ENCODE measurements at places on chromosomes 2 and 18. TPM values are rescaled to one million over a fixed set of nuclear protein-coding genes. Genes with fewer than 3 reads are reported as not detected.

Gene CNRIP1
- 44.9 TPM for total RNA-seq

DNA sequence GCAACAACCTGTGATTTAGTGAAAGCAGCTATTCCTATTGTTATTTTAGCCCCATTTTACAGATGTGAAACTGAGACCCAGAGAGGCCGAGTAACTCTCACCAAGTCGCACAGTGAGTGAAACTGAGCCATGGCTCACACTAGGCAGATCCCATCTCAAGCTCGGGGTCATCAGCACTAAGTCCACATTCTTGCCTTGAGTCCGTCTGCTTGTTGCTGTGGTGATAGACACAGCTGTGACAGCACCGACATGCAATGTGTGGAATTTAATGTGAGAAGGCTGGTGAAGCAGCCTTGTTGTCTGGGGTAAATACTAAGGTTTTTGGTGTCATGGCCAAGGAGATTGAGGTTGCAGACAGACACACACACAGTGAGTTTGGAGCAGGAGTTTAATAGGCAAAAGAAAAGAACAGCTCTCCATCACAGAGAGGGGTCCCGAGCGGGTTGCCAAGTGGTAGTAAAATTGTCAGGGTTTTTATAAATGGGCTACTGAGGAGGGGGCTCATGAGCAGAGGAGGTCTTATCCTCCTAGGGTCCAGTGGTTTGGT, 40.2 kb upstream of the GMCL1 start:
- no peak for DNase-seq

Gene NTSR2
- total RNA-seq, result not detected

GRCh38 chr18:58174285-58174684, 130.3 kb downstream of the NEDD4L start:
- DNase-seq, result no peak

GRCh38 chr2:198309673-198310280, 505.4 kb downstream of the PLCL1 start:
- peak; percentile 45 for DNase-seq

DNA sequence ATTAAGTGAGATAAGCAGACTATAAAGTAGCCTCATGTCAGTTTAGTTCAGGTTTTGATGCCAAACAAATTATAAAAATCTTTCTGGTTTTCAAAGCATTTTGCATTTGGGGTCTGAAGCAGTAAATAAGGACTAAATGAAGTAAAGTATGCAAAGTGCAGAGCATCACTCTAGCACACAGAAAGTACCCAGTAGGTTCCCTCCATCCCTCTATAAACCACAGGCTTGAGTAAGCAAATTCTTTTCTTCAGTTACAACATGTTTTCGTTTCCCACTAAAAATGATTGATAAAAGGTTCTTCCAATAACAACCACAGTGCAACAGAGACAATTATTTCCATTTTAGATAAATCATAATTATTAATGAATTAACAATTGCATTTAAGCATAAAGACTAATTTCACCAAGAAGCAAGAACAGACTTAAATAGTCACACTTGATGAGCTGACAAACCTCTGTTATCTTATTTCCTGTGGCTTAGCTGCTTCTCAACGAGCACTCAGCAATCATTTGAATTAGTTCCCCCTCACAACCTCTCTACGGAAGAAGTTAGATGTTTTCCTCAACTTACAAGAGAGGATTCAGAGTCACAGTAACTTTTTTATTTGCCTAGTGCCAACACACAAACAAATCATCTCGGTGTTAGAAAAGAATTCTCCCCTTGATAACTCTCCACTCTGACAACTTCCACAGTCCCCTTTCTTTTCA, 249.8 kb downstream of the NBAS start:
- no peak for DNase-seq

- peak; percentile 62 for DNase-seq
Measured at GRCh38 chr2:98908931-98909316, 27.1 kb downstream of the CRACDL start.

GRCh38 chr2:220913384-220913783, 658.7 kb downstream of the EPHA4 start:
- DNase-seq, result no peak

Gene TMEM17
- 1.3 TPM for total RNA-seq

- no peak for DNase-seq
Measured at GRCh38 chr2:236670235-236670620, 100.6 kb downstream of the ACKR3 start.

GRCh38 chr2:230441227-230441897, 25.4 kb downstream of the SP100 start:
- DNase-seq, result peak; percentile 71

DNA sequence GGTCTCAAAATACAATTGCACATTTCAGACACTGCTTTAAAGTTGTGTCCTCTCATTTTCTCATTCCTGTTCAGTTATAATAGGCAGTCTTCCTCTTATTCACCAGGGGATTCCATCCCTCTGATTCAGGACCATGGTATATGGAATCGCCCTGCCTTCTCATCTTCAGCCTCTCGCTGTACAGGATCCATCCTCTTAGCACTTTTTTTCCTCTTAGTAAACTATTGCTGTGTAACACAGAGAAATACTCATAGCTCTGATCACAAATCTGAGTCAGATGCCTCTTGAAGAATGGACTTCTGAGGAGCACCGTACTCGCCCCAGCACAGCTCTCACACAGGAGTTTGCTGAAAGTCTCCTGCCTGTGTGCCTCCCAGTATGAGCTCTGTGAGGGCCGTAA, 11.3 kb downstream of the RMP24 start:
- no peak for DNase-seq

Gene IL1RN
- not detected for total RNA-seq

Gene CFAP221
- total RNA-seq, result not detected

DNA sequence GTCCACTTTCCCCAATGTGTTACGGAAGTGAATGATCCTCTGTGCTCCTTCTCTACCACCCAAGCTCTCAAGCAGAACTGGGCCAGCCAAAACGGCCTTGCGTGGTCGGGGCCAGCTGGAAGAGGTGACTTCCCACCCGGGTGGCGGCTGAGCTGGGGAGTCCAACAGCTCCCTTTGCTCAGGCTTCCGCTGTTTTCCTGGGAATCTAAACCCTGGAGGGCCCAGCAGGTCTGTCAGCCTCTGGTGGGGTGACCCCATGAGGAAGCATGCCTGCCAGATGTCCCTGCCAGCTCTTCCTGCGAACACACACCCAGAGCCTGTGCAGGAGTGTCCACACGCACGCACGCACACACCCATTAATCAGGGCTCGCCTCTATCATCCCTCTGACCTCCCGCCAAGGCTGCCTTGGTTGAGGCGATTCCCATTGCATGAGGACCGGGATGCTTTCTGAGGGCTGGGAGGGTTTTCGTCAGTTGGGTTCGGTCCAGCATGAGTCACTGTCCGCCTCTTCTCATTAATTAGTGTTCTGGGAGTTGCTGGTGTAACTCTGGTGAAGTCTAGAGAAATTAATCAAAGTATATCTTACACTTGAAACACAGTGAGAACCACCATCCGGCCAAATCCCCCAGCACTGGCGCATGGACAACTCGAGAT, 90.6 kb downstream of the TWIST2 start:
- DNase-seq, result peak; percentile 65

GRCh38 chr2:18430996-18431748, 129.3 kb downstream of the RDH14 start:
- DNase-seq, result no peak

DNA sequence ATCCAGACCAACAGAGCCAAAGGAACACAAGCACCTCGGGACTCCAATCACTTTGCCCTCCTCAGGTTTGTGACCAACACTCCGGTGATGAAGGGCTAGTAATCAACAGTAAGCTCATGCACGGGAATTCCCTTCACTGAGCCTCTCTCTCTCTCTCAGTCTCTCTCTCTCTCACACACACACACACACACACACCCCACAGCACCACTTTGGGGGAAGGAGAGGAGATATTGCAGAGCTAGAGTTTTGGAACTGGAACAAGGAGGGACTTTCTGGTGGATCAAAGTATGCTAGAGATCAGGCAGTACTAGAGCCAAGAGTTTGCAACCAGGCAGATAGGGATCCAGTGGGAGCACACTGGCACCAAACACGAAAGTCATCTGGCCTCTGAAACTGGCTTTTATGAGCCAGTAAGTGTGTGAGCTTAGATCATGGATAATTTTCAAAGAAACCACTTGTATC, 98.7 kb downstream of the ANKRD44 start:
- DNase-seq, result no peak

DNA sequence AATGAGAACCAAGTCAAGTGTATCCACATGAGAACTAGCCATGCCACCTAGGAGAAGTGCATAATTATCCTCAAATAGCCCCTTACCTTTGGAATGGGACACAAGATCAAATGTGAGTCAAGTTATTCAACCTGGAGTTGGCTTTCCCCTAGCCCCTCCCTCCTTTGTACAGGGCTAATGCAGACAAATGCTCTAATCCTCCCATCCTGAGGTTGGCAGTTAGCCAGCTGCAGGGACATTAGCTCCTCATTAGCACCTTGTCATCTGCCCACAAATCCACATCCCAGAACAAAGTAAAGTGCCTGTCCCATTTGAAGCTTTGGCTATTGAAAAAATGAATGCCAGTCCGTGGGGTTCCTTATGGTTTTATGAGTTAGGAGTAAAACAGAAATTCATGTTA, 294.1 kb upstream of the FANCL start:
- no peak for DNase-seq

DNA sequence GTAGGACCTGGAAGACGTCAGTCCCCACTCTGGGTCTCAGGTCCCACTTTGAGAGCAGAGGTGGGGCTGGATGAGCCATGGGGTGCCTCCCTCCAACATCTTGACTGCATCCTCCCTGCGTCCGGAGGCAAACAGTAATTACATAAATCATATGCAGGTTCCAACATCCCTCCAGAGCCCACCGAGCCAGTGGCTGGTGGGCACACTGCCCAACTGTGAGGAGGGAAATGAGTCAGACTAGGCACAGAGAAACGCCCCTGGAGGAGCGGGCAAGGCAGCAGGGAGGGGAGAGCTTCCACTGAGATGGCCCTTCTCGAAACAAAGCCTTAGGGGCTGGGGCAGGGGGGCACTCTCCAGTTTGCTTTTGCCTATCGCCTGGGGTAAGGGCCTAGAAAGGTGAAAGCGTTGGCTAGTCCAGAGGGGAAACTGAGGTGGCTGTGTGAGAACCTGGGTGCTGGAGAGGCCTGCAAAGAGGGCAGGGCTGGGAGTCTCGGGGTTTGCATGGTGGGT, 168.2 kb upstream of the MYCN start:
- DNase-seq, result no peak

Gene CHST10
- 8.6 TPM for total RNA-seq

Gene COL5A2
- 37.0 TPM for total RNA-seq

- no peak for DNase-seq
Measured at GRCh38 chr2:37625796-37626571, 45.5 kb downstream of the CDC42EP3 start.

Gene DNAH6
- under 0.01 TPM for total RNA-seq

DNA sequence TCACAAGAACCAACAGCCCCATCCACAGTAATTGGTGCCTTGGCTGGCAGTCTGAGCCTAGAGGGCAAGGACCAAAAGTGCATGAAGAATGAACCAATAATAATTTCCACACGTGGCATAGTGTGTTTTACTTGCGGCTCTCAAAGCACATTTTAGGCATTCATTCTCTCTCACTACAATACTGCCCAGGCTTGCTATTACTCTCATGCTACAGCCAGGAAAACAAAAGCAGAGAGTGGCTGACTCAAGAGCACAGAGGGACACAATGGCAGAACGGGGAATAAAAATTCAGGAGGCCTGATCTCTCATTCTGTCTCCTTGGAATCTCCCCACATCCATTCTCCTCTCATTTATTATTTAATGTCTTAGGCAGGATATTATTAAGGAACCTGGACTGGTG, 57.0 kb upstream of the NOL4 start:
- no peak for DNase-seq

- DNase-seq, result no peak
Measured at GRCh38 chr2:181309586-181309985, 147.6 kb upstream of the ITGA4 start.

Gene EPB41L5
- 13.2 TPM for total RNA-seq

GRCh38 chr2:12303181-12304030, 413.3 kb upstream of the TRIB2 start:
- no peak for DNase-seq

DNA sequence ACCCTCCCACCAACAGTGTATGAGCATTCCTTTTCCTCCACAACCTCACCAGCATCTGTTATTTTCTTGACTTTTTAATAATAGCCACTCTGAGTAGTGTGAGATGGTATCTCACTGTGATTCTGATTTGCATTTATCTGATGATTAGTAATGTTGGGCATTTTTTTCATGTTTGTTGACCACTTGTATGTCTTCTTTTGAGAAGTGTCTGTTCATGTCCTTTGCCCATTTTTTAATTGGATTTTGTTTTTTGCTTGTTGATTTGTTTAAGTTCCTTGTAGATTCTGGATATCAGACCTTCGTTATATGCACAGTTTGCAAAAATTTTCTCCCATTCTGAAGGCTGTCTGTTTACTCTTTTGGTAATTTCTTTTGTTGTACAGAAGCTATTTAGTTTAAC, 59.1 kb downstream of the SP100 start:
- no peak for DNase-seq

Gene TRIM43B
- not detected for total RNA-seq

GRCh38 chr2:79721966-79722365, 209.1 kb downstream of the CTNNA2 start:
- DNase-seq, result no peak

DNA sequence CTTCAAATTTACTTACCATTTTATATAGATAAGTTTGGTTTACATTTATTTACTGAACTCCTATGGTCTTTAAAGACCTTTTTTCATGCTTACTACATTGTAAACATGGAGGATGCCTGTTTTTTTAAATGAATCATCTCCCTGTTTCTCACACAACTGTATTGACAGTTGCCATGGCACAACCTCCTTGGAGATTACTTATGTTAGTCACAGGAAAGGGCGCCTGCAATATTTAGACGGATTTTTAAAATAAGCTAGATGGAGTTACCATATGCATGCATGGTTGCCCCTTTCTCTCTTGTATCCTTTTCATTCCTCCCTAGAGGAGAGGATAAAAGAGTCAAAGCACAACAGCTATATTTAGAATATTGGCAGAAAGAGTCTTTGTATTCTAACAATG, 34.8 kb upstream of the CCDC102B start:
- no peak for DNase-seq

- DNase-seq, result no peak
Measured at GRCh38 chr2:136310005-136310495, 192.1 kb upstream of the CXCR4 start.

- no peak for DNase-seq
Measured at GRCh38 chr2:198214114-198214596, 409.8 kb downstream of the PLCL1 start.

- DNase-seq, result no peak
Measured at GRCh38 chr2:1995081-1995480, 250.8 kb upstream of the PXDN start.

DNA sequence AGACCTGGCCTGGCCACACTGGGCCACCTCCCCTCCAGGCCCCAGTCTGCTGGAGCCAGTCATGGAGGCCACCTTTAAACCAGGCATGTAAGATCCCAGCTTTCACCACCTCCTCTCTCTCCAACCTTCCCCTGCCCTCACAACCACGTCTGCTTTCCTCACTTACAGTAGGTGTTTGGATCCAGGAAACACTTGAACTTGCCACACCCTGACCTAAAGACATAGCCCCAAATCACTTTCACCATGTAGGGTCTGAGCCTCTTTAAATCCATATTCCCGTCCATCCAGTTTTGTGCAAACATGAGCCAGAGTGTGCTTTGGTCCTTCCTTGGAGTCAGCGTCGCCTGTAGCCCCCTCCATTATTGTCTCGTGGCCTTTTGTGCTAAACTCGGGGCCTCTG, 66.8 kb downstream of the NRP2 start:
- DNase-seq, result no peak

Gene HNMT
- 3.0 TPM for total RNA-seq
